ENCODE measurements at places on chromosomes 1 and 21.

DNA sequence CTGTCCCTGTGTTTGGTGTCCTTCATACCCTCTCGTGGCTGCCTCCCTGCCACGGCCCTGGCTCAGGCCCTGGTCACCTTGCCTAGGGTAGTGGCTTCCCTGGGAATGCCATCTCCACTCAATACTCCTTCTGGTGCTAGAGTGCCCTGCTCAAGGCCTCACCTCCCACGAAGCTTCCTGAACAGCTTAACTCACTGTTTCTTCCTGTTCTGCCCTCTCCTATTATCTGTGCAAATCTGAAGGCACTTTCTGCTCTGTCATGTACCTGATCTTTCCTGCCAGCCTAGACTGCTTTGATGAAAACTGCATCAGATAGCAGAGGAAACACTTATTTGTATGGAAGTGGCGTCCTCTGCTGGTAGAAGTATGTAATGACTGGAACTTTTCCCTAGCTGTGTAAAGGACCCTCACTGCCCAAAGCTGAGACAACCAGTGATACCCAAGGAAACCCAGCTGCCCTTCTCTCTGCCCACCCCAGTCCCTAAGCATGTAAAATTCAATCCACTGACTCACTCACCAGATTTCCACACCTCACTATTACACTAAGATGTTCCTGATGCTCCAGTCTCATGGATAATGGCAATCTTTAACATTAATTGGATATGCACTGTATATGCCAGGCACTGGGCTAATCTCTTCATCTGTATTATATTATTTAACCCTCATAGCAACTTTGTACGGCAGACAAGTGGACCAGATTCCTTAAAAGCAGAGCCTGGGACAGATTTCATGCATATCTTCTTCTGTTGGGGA is 36.2 kb upstream of the BTG2 start:
- peak; percentile 70 for DNase-seq

- peak; percentile 29 for DNase-seq
These were observed 481.6 kb downstream of the PLPP3 start for GRCh38 chr1:56097713-56098112.

DNA sequence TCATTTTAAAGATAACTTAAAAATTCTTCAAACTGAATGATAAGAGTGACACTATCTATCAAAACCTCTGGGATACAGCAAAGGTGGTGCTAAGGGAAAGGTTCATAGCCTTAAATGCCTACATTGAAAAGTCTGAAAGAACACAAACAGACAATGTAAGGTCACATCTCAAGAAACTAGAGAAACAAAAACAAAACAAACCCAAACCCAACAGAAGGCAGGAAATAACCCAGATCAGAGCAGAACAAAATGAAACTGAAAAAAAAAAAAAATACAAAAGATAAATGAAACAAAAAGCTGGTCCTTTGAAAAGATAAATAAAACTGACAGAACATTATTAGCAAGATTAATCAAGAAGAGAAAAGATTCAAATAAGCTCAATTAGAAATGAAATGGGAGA is 6.8 kb downstream of the ODF2L start:
- peak; percentile 30 for DNase-seq

GRCh38 chr1:247332623-247333361 is 1.1 kb upstream of the ZNF496 start:
- peak; percentile 76 for DNase-seq

- DNase-seq: no peak
These were observed 12.7 kb downstream of the ADAMTS1 start for GRCh38 chr21:26832546-26832945.

DNA sequence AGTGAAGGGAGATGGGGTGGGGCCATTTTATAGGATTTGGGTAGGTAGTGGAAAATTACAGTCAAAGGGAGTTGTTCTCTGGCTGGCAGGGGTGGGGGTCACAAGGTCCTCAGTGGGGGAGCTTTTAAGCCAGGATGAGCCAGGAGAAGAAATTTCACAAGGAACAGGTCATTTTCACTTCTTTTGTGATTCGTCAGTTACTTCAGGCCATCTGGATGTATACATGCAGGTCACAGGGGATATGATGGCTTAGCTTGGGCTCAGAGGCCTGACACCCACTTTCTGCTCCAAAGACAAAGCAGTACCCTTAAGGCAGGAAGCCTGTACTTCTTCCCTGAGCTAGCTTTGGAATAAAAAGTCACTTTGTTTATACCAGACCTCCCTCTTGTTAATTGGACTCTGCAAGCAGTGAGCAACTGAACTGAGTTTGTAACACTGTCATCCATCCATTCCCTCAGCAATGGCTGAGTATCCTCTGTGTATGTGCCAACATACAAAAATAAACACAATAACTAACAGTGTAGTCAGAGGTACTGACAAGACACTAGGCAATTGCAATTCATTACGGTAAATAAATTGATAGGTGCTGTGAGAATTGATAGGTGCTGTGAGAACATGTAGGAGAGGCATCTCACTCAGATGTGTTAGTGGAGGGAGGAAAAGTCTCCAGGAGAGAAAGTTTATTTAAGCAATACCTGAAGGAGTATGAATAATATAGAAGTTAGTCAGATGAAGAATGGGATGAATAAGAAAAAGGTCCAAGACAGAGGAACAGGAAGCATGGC is 14.7 kb upstream of the RGS2 start:
- DNase-seq: no peak

- DNase-seq: no peak
These were observed 4.0 kb downstream of the ERG start for GRCh38 chr21:38494251-38494642.

DNA sequence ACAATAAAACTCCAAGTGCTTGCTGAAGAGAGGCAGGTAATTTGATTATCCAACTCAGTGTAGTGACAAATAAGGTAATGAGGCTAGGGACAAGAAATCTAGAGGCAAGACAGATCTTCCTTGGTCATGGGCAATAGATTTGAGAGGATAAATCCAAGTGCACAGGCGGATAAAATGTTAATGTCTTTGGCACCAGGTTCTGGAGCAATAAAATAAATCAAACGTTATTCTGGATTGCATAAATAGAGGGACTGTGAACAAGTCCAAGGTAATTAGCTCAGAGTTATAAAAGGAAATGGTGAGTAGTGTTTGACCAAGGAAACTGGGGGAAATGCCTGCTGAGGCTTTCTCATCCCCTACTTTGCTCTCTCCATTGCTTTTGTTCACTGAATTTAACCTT is 329.3 kb upstream of the PROX1 start:
- no peak for DNase-seq

GRCh38 chr21:37061926-37062592 is 10.8 kb downstream of the PIGP start:
- no peak for DNase-seq

DNA sequence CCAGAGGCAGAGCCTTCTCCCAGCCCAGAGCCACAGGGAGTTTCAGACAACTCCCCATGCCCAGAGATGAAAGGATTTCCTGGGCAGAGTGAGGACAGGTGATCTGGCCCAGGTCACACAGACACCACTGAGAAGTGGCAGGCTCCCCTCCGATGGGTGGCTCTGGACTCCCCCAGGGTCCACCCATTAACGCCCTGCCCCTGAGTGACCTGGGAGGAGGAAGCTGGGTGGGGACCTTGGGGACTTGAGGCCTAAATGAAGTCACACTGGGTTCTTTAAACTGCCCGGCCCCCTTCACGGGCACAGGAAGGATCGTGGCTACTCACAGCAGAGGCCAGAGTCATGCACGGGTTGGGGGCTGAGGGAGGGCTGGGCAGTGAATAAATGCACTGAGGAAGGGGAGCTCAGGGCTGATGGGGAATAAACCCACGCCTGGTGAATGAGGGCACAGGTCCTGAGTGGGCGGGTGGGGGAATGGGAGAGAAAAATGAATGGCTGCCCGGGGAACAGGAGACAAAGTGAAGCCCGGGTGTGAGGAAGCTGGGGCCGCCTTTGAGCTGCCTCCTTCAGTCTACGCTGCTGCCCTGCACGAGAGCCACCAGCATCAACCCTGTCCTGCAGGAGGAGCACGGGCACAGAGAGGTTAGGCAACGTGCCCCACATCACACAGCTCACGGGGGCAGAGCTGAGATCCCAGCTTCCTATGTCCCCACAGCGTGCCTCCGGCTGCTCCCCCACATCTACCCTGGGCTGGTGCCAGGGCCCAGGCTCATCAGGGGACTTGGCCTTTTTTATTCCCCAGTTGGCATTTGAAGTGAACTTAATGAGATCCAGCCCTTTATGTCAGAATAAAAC is 404.3 kb downstream of the MATN1 start:
- DNase-seq: no peak

DNA sequence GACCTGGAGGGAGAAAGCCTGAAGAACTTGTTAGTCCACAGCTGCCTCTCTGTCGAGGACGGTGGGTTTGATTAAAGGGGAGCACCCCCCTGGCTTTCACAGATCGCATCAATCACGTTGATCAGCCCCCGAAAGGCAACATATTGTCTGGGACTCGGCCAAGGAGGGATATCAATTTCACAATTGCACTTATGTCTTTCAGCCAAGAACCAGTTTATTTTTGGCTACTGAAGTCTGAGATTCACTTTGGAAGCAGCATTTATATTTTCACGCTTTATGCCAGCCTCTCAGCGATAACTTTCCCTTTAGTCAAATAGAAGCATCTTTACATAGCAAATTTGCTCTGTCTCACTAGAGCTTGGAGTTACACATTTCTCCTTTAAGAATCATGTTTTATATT is 253.2 kb upstream of the RRP15 start:
- DNase-seq: no peak

GRCh38 chr1:66809736-66810326 is 8.8 kb upstream of the INSL5 start:
- DNase-seq: no peak

DNA sequence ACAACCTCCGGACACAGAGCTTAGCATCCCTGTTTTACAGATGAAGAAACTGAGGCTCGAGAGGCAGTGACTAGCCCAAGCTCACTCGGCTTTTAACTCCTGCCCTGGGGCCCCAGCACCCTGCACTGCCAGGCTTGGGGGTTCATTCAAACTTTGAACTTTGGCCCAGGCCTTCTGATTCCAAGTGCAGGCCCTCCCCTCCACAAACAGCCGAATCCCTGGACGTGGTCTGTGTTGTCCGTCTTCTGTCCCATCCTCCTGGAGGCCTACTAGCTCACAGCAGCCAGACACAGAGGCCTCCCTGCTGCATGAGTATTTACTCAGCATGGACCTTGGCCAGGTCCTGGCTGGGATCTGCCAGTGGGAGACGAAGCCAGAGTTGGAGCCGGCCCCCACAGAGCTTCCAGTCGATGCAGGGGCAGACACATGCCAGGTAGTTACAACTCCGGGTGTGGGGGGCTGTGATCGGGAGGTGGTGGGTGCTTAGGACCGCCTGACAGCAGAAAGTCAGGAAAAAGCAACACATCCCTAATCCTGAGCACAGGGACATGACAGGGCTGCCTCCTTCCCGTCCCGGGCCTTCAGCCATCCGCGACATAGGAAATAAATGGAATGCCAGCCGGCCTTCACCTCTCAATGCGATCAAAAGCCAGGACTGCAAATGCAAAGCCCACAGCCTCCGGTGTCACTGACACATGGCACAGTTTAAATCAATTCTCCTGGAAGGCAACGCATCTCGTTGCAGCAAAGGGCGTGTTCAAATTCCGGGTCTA is 7.4 kb downstream of the IFFO2 start:
- DNase-seq: no peak

GRCh38 chr1:163535807-163536206 is 214.1 kb downstream of the NUF2 start:
- peak; percentile 8 for DNase-seq

- DNase-seq: peak; percentile 77
These were observed 19.8 kb downstream of the SPRTN start for GRCh38 chr1:231357831-231358354.

GRCh38 chr1:156448134-156448967 is 52.2 kb downstream of the MEF2D start:
- peak; percentile 31 for DNase-seq

DNA sequence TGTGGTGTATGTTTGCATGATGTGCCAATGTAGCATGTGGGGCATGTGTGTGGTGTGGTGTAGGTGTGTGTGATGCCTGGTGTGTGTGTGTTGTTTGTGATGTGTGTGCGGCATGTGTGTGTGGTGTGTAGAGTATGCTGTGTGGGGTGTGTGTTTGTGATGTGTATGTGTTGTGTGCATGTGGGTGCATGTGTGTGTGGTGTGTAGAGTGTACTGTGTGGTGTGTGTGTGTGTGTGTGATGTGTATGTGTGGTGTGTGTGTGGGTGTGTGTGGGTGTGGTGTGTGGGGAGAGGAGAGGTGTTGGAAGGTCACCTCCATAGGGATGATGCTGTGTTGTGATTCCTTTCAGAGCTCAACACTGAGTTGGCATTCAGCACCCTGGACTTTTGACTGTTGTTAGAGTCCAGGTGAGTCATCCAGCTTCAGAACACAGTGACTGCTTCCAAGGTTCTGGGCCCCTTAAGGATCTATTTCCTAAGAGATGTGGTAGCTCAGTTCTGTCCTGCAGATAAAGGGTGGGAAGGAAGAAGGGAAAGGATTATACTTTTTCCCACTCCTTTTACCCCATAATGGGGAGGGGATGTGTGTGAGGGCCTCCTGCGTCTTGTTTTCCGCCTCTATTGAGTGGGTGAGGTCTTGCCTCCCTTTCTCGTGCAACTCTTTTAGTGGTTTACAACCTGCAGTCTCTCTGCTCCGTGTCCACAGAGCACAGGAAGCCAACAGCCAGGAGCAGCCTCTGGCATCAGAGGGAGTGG is 47.6 kb downstream of the RHOU start:
- peak; percentile 17 for DNase-seq

DNA sequence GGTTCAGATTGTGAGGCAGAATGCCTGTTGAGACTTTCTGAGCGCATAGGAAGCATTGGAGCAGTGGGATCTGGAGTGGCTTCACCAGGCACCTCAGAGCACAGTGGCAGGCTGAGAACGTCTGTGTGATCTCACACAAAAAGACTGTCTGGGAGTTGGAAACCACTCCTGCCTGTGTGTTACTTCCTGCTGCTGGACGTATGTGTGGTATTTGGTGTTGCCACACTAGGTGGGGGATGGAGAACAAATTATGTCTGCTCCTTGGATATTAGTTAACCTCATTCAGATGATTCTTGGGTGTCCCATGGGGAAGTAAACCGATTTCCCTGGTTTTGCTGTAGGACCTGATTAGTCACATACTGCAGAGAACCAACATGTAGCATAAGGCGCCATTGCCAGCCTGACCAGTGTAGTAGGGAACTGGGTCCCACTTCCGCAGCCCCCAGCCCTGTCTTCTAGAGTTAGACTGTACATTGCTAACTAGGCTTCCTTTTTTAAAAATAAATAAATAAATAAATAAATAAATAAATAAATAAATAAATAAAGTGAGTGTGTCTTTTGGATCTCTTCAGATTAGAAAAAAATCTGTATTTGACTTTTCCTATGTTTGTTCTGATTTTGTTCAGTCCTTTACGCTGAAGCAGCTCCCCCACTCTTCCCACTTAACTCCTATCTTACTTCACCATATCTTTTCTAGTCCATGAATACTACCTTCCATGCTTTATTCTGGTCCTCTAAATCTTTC is 26.9 kb downstream of the UCK2 start:
- peak; percentile 94 for DNase-seq

- no peak for DNase-seq
These were observed 102.3 kb upstream of the CD34 start for GRCh38 chr1:208013210-208013609.

DNA sequence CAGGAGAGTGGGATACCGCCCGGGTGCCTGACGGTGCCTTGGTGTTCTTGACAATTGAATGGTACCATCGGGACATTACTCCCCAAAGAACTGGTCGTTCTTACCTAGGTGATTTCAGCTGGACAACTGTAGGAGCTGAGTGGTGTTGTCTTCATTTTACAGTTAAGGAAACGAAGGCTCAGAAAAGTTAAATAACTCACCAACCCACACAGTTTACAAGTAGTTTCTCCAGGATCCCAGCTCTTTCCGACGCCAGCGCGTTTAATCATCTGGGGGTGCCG is 1.6 kb downstream of the PIK3CD start:
- DNase-seq: no peak

- no peak for DNase-seq
These were observed 120.7 kb downstream of the LMX1A start for GRCh38 chr1:165235777-165236291.

GRCh38 chr21:42260121-42260520 is 41.2 kb downstream of the ABCG1 start:
- DNase-seq: no peak
